T1000 (cell line): ENCODE measurements at places on chromosomes 3 and 15.
A peak's percentile ranks its signal among the peaks of the same experiment; 100 is the strongest.

DNA sequence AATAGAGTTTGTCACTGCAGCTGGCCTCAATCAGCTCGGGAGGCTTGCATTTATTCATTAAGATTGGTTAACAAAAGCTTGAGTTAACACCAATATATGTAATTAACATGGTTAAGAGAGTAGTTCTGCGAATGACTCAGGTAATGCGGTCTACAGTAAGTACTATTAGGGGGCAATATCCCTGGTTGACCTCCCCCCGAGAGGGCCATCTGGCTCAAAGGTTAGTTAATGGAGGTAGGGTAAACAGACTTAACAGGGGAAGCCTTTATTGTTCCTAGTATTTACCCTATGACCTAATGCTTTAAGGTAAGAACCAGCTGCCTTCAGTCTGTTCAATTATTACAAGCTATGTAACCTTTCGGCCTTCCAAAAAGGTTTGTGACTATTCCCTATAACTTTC, 403.3 kb upstream of the SGO1 start:
- DNase-seq: no peak

- no peak for DNase-seq
Observed at GRCh38 chr3:31596176-31596575, 63.5 kb downstream of the STT3B start.

GRCh38 chr3:48739955-48740823, 23.2 kb upstream of the IP6K2 start:
- peak; percentile 19 for DNase-seq

- DNase-seq: no peak
Observed at GRCh38 chr15:49898575-49899283, 220.3 kb downstream of the ATP8B4 start.

- DNase-seq: no peak
Observed at GRCh38 chr3:154428286-154429206, 1.4 kb downstream of the GPR149 start.

GRCh38 chr3:132317229-132317948, at the start of gene ACP3:
Gene ACP3 (plus strand): TSS chr3:132317407. CDS start chr3:132317457, 50 bp downstream.
- peak; percentile 9 for DNase-seq

DNA sequence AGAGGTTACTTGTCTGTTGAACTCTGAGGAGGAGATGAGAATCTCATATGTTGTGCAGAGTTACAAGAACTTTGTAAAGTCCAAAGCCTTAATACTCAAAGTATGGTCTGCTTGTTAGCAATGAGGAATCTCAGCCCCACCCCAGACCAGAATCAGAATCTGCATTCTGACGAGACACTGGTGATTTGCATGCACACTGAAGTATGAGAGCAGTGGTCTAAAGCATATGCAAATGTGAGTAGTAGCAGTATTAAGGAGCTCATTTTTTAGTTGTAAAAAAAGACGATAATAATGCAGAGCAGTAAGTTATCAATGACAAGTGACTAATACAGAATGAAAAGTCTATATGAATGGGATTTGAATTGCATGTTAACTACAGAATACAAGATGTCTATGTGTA, 327.7 kb downstream of the RYR3 start:
- no peak for DNase-seq

GRCh38 chr3:190696777-190697501, 165.6 kb downstream of the GMNC start:
- DNase-seq: no peak

DNA sequence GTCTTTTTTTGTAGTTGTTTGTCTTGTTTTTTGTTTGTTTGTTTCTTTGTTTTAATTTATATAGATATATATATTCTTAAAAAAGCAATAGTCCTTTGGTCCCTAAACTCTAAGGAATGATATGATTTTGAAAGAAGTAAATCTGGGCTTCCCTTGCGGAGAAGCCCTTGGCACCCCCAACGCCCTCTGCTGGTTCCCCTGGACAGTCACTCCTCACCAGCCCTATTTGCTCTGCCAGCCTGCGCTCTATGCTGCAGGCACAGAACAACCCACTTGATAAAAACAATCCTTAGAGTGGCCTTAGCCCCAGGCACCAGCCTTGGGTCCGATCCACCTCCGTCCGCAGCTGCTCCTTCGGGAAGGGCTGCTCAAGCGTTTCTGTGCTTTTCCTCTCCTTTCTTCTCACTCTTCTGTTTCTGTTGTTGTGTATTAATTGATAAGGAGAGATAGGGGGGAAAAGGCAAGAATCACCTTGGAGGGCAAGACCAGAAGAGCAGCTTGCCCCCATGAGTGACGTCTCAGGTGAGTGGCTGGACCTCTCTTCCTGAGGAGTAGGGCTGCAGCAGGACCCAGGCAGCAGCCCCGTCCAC, 13.7 kb upstream of the PARP6 start:
- no peak for DNase-seq

DNA sequence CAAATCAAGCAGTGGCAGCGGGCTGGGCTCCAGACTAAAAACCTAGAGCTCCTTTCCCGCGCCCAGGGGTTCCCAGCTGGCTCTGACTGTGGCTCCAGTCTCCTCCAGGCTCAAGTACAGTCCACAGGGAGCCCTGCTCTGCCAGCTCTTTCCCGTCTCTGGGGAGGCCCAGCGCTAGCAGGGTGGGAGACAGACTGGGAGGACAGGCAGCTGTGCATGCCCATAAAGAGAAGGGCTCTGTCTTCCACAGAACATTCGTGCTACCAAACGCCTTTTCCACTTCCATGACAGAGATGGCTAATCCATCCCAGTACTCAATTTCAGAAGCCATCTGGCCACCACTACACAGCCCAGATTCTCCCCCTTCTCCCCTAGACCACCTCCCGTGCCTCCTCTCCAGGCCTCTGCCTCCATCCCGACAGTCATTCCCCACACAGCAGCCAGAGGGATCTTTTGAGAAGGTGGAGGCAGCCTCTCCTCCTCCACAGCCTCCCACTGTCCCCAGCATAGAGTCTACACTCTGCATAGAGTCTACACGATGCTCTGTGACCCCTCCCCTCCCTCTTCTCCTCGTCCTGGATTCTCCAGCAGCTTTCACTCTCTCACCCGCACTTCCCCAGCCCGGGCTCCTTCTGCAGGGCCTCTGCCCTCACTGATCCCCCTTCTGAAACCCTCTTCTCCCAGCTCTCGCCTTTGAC, 6.8 kb upstream of the DUSP7 start:
- no peak for DNase-seq

DNA sequence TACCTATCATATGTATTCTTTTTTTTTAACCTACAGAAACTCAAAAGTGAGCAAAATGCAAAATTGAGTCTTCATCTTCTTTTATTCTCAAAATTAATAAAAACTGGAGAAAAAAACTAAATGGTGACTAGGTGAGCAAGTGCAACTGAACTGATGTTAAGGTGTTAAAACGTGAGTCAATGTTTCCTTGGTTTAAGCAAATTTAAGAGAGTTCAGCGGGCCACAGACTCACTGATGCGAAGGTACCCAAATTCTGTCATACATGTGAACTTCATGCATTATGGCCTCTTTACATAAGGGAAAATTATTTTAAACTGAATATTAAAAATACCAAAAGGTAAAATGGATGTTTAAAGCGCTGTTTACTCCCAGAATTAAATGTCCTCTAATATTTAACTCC, 206.6 kb downstream of the FOXP1 start:
- no peak for DNase-seq

- no peak for DNase-seq
Observed at GRCh38 chr3:124760601-124761000, 30.3 kb downstream of the UMPS start.

DNA sequence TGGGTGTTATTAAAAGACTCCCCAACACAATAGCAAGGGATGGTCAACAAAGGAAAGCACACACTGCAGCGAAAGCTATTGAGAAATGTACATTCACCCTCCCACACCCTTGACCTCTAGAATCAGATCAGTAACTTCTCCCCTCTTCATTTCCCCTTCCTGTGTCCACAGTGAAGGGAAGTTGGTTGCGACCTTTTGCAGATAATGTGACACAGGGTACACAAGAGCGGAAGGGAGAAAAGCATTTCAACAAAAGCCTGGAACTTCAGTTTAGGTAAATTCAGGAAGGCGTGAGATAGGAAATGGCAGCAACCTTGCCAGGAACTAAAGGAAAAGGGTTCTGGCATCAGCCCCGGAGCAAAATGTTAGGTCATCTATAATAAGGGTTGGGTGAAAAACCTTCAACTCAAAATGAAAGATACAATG, 899.8 kb downstream of the MCTP2 start:
- DNase-seq: no peak

- no peak for DNase-seq
Observed at GRCh38 chr15:49678655-49679054, 57.8 kb downstream of the DTWD1 start.

DNA sequence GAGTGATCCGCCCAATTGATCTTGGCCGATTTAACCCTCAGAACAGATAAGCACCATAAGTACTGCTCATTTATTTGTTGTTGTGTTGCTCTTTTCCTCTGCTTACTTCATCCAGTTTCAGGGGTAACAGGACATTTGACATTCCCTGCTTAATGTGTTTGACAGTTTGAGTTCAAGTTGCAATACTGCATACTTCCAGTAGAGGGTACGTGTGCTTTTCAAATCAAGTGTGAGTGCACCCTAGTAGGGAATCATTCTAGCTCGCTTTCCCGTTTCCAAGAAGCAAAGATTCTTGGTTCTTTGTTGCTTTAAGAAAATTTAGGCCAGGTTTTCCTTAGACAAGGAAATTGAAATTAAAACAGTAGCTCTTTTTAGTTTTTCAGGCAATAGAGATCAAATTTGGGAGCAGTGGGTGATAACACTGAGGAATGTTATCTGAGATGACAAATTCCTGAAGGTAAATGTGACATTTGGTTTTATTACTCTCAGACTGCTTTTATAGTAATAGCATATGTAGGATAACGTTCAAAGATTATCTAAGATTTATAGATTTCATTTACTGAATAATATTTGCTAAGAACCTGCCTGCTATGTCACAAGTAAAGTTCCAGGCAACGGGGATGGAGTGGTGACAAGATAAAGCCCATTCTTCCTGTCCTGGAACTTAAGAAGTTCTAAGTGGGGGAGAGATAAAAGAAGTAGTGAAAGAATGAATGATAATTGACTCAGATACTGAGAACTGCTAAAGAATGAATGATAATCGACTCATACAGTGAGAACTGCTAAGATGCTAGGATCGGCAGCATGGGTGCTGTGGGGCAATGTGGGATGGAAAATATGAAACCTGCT, 73.3 kb downstream of the SYNPR start:
- DNase-seq: no peak

GRCh38 chr3:133455960-133456359, 56.1 kb downstream of the BFSP2 start:
- DNase-seq: no peak

DNA sequence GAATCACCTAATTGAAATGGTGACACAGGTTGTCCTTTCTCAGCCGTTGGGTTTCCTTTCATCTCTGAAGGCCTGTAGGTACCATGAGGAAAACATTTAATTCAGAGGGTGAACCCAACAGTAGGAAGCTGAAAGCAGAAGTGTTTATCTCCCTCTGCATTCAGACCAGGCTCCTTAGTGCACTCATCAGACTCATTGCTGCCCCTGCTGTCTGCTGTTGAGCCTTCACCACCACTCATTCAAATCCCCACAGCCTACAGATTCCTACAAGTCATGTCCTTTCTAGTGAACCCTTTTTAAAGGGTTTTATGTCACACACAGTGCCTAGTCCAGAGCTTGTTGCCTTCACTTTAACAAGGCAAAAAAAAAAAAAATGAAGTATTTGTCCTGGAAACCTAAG, 13.4 kb downstream of the WDR48 start:
- DNase-seq: no peak

GRCh38 chr3:196694202-196694638, 17.8 kb downstream of the CEP19 start:
- no peak for DNase-seq

DNA sequence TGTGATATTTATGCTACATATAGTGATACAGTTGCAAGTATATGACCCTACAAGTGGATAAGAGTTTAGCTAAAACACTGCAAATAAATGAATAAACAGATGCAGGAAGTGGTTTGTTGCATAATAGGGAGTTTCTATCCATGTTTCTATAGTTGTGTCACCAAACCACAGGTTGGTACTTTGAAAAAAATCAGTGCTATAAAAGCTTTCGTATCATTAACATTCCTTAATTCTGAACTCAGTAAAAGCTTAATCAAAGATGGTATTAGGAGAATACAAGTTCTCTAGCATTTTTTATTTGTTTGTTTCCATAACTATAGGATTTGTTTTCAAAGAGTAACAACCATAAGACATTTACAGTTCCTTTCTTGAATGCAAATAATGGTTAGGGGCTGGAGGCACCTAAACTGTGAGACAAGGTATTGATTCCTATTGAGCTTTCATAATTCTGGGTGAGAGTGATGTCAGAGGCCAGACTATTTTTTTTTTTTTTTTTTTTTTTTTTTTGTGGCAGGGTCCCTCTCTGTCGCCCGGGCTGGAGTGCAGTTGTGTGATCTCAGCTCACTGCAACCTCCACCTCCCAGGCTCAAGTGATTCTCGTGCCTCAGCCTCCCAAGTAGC, 29.6 kb downstream of the CPOX start:
- DNase-seq: no peak

GRCh38 chr3:162338514-162338913, 841.9 kb downstream of the OTOL1 start:
- DNase-seq: no peak

DNA sequence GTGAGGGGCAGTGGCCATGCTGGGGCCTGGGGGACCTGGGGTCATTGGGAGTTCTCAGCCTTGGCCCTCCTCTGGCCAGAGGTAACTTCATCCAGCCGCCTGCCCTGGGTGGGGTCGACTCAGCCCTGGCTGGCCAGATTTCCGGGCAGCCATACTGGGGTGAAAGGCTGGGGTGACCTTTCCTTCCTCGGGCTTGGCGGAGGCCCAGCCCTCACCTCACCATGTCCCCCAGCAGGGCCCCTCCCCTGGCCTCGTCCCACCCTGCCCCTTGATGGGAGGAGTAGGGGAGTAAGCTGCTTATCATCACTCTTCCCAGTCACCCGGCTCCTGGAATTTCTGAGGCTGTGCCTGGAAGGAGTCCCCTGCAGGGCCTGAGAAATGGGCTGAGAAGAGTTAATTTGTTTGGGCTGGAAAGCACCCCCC, 5.4 kb downstream of the SEMA3F start:
- no peak for DNase-seq

GRCh38 chr15:67072958-67073357, 7.6 kb downstream of the SMAD3 start:
- no peak for DNase-seq

DNA sequence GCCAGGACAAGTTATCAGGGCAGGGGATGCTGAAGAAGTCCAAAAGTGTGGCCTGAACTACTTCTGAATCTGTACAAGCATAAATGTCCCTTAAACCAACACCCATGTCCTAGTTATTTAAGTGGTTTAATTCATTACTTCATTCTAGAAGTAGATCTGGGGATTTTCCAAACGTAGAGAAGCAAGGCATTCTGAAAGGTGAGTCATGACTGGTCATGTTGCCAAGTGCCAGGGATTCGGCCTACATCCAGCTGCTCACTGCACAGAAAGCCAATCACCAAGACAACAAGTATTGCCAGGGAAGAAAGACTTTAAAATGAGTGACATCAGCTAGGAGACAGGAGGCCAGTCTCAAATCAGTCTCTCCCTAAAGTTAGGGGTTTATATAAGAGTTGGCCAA, 396.6 kb downstream of the GABRB3 start:
- no peak for DNase-seq

GRCh38 chr3:114686621-114687020, 392.8 kb downstream of the TIGIT start:
- no peak for DNase-seq
